Fibroblast of villous mesenchyme (primary cell): ENCODE measurements at places on chromosomes 7 and 10. TPM values are rescaled to one million over a fixed set of nuclear protein-coding genes. Genes with fewer than 3 reads are reported as not detected.

SPDYE2B gene
- not detected in 2 replicates for total RNA-seq

ATP5MK gene
- total RNA-seq, result 175 and 217 TPM in 2 replicates

AZGP1 gene
- total RNA-seq, result not detected in 2 replicates

TMEM184A gene
- 0.64 and 0.86 TPM in 2 replicates for total RNA-seq

IL6 gene
- total RNA-seq, result 19.6 and 29.4 TPM in 2 replicates

CLRN3 gene
- not detected in 2 replicates for total RNA-seq

MUC12 gene
- under 0.01 TPM in 1 of 2 replicates, not detected in the other for total RNA-seq

XRCC2 gene
- total RNA-seq, result 2.6 and 3.5 TPM in 2 replicates

PRRT4 gene
- total RNA-seq, result not detected in 2 replicates

SLC16A9 gene
- under 0.01 TPM in 1 of 2 replicates, not detected in the other for total RNA-seq

PLPP4 gene
- total RNA-seq, result 0.86 and 4.2 TPM in 2 replicates

FAM237B gene
- total RNA-seq, result not detected in 2 replicates

OTUD1 gene
- 5.2 and 6.0 TPM in 2 replicates for total RNA-seq

SP8 gene
- total RNA-seq, result not detected in 2 replicates

CCT6A gene
- 148 and 187 TPM in 2 replicates for total RNA-seq

TAS2R3 gene
- 1.3 and 1.7 TPM in 2 replicates for total RNA-seq

BAMBI gene
- 25.9 and 62.8 TPM in 2 replicates for total RNA-seq

HTR7 gene
- total RNA-seq, result 0.86 and 2.3 TPM in 2 replicates

PDE1C gene
- 4.7 and 6.8 TPM in 2 replicates for total RNA-seq

NODAL gene
- total RNA-seq, result not detected in 2 replicates

SAMD9L gene
- total RNA-seq, result 18.0 and 40.6 TPM in 2 replicates

MAGI2 gene
- 20.0 and 24.6 TPM in 2 replicates for total RNA-seq

GFRA1 gene
- total RNA-seq, result 9.3 and 59.6 TPM in 2 replicates

COL28A1 gene
- under 0.01 TPM in 2 replicates for total RNA-seq

ING3 gene
- total RNA-seq, result 11.9 and 21.2 TPM in 2 replicates

PKD2L1 gene
- total RNA-seq, result not detected in 2 replicates

SPDYE16 gene
- not detected in 2 replicates for total RNA-seq

IKZF1 gene
- total RNA-seq, result not detected in 2 replicates

GPR26 gene
- not detected in 2 replicates for total RNA-seq

CASP7 gene
- 24.8 and 35.4 TPM in 2 replicates for total RNA-seq

FEZF1 gene
- not detected in 2 replicates for total RNA-seq

UCN3 gene
- not detected in 2 replicates for total RNA-seq

HYAL4 gene
- total RNA-seq, result under 0.01 and 0.64 TPM in 2 replicates

STOX1 gene
- total RNA-seq, result under 0.01 TPM in 2 replicates
